ENCODE measurements at places on chromosomes 6 and 20.

GRCh38 chr6:153662982-153663381, 376.1 kb upstream of the OPRM1 start:
- no peak for DNase-seq

DNA sequence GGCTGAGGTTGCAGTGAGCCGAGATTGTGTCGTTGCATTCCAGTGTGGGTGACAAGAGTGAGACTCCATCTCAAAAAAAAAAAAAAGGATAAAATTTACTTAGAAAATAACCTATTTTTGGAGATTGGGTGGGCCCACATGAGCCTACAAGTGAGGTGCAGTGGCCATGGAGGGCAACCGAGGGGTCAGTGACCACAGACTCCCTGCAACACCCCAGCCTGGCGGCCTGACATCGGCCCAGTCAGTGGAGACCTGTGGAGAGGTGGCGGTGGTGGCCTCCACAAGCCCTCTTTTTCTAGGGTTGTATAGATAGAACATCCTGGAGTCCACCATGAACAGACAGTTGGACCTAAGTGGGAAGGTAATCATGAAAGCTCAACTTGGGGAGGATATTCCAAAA, 52.7 kb downstream of the BTBD9 start:
- no peak for DNase-seq

- DNase-seq, result no peak
Measured at GRCh38 chr20:38810926-38811630, 5.6 kb downstream of the PPP1R16B start.

DNA sequence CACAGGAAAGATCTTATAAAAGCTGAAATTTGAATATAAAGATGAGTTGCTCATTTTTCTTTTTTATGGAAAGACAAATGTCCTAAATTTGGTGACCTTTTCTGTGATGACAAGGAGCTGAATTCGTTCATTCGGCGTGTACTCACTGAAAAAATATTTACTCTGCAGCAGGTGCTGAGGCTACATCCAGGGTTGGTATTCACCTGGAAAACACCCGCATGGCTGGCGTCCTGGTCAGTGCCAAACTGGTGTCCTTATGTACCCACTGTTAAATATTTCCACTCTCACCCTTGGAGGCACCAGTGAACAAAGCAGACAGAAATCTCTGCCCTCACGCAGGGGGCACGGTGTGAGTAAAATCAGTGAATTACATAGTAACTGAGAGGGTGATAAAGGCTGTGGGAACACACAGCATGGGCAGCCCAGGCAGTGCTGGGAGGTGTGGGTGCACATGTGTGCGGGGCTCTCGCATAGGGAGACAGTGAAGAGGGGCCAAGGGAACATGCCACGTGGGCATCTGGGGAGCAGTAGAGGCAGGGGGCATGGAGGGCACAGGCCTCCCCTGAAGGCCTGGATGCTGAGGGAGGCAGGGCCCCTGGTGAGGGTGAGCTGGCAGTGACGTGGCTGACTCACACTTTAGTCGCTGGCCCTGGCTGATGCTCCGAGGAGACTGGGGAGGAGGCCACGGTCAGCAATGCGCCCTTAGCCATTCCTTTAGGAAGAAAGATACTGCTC, 89.7 kb downstream of the INSM1 start:
- no peak for DNase-seq

DNA sequence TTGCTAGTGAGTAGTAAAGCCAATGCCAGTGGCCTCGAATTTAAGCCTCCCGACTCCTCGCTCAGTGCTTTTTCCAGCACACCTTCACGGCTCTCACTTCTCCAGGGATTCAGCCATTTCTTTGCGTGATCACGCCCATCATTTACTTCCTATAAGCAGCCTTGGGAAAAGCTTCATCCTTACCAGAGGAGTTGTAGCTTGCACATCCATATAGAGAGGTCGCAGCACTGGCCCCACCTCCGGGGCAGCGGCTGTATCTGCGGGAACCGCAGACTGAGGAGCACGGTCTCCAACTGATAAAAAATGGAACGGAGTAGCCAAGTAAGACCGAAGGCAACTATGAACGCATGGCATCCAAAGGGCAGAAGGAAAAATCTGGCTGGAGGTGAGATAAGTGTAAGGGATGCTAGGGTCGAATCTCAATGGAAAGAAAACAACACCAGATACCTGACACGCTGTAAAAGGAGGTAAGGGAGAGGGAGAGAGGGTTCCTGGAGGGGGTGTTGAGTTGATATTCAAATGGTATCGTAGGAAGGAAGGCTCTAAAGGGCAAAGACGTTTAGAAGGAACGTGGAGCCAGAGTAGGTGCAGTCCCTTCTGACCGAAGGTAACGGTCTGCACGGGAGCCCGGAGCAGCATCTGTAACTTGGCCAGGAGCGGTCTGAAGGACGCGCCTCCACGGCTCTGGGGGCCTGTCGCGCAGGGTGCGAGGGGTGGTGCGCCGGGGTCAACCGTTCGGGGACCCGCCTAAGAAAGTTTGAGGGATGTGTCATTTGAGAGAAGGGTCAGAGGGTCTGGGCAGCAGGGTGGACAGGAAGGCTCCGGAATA, 640 bp downstream of the NFS1 start:
- no peak for DNase-seq

- peak; percentile 89 for DNase-seq
Measured at GRCh38 chr6:157229713-157230112, 93.6 kb downstream of the TMEM242 start.

DNA sequence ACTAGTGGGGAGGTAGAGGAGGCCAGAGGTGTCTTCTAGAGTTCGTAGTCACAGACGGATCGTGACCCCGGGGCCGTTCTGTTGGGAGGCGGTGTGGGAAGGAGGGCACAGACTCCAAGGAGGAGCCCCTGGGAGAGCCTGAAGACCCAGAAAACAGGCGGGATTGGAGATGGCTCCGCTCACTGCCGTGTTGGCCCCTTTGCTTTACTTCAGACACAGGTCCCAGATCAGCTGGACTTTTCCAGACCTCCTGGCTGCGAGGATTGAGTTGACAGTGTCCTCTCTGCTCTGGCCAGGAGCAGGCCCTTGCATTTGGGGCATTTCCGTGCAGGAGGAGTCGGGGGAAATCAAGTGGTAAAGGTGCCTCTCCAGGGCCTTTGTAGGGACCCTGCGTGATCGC, 112.9 kb downstream of the ARMC2 start:
- DNase-seq, result no peak

GRCh38 chr6:139588076-139588639, 213.7 kb upstream of the CITED2 start:
- peak; percentile 80 for DNase-seq

DNA sequence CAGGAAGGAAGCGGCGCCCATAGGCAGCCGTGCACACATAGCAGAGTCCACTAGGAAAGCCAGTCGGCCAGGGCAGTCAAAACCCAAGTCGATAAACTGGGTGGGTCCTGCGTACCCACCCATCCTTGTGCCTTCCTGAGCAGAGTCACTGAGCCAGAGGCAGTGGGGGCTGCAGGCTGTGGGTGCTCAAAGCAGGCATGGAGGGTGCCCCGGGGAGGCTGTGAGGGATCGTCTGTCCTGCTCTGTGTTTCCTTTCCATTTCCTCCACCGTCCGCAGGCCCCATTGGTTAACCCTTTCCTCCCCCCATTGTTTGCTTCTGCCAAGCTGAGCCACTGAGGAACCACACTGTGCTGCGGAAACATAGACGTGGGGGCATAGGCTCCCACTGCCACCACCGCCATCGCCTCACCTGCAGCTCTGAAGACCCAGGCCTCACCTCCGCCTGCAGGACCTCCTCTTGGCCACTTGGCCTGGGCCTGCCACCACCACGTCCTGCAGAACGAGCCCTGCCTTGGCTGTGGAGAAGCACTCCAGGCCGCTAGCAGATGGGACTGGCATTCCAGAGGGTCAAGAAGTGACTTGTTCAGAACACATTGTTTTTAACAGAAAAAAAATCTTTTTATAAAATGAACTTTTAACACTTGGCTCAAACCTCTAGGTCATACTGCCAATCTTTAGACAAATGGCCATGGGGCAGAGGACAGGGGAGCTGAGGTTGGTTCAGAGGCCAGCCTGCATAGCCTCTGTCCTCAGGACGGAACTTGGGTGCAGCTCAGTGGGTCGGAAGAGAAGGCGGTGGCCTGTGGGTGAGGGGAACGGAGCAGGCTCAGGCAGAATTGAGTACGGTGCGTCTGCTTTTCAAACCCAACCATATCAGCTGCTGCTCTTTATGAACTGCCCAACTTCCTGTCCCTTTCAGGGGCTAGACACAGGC, 52.6 kb downstream of the TCP11 start:
- DNase-seq, result no peak

- no peak for DNase-seq
Measured at GRCh38 chr6:31386099-31386498, 17.3 kb upstream of the MICA start.

GRCh38 chr6:152380993-152381898, 255.9 kb downstream of the SYNE1 start:
- no peak for DNase-seq

GRCh38 chr6:73728548-73729205, 32.7 kb downstream of the CD109 start:
- DNase-seq, result no peak

DNA sequence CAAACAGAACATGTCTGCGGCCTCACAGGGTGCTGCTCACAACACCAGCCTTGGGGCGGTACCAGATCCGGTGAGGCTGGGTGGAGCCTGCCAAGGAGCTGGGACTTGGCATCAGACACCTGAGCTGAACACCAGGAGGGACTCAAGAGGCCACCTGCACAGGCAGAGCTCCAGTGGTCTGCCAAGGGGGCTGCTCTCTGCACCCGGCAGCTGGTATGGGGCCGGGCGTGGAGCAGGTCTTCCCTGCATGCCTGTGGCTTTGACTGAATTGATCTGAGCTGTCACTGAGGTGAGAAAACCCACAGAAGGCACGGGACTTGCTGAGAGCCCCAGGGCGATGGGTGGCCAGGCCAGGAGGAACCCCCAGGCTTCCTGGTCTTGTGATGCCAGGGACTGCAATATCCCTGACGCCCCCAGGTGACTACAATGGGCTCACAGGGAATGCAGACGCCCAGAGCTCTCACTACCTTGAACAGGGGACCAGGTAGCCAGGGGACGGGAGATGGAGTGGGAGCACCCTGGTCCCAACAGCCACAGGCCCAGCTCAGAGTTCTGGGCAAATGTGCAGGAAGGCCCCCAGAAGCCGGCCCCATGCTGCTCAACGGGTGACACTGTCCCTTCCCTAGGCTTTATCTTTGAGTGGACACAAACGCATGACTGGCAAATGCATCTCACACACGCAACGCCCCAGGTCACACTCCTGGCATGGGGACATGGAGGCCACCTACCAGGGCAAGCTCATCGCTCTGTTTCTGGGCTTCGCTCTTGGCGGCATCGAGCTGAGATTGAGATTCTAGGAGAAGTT, 48.2 kb downstream of the DSTN start:
- DNase-seq, result no peak

DNA sequence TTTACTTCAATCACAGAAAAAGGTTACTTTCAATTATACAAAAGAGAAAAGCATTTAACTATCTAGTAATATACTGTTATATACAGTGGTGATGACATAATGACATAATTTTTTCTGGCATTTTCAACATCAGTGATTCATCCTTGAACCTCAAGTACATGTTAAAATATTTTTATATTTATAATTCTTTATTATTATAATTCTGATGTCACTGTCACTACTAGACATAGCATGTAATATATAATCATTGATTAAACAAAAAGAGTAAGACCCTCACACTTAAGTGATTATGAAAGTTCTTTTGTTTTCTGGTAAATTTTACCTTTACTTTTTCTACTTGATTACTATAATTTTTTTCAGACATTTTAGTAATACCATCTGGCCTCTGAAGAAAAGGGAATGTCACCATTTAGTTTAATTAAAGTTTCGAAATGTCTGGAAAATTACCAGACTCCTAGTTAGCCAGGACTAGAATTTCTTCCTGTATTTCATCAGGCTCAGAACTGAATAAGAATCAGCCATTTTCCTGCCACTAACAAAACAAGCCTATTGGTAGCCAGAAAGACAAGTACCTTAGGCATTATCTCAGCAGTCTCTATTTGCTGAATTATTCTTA, 71.5 kb downstream of the FILIP1 start:
- DNase-seq, result no peak

DNA sequence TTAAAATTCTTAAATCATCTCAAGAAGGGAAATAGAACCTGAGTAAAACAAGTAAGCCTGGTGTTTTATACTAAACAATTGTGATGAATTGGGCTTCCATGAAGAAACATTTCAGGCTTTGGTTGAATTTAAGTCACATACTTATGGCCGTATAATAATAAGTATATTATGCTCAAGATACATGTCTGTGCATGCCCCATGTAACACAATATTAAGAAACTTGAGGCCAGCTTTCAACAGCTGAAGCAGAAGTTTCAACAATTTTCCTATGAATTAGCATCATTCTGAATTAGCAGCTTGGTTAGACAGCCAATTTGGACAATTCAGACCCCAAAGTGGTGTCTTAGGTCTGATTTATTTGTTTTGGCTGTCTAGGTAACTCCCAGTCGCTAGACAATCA, 243.7 kb downstream of the MYLK4 start:
- DNase-seq, result no peak

GRCh38 chr6:130322673-130323268, 43.0 kb upstream of the TMEM200A start:
- DNase-seq, result peak; percentile 28

GRCh38 chr6:114327074-114327473, 15.7 kb downstream of the HS3ST5 start:
- DNase-seq, result no peak

Measured in COR-L47 (cell line).